SK-N-SH (cell line): ENCODE measurements at places on chromosomes 16 and 17. TPM values are rescaled to one million over a fixed set of nuclear protein-coding genes. Genes with fewer than 3 reads are reported as not detected.

VAT1L gene
- polyA plus RNA-seq = 52.5 and 62.2 TPM in 2 replicates

MT4 gene
- polyA plus RNA-seq = not detected in 2 replicates

PERCC1 gene
- not detected in 2 replicates for polyA plus RNA-seq

SRL gene
- not detected in 2 replicates for polyA plus RNA-seq

TBC1D3K gene
- not detected in 2 replicates for polyA plus RNA-seq

ACTG1 gene
- 3,367 and 7,871 TPM in 2 replicates for polyA plus RNA-seq

KRTAP2-2 gene
- not detected in 2 replicates for polyA plus RNA-seq

MYH1 gene
- 0.03 and 0.06 TPM in 2 replicates for polyA plus RNA-seq

CRYBA1 gene
- polyA plus RNA-seq = not detected in 2 replicates

NUP88 gene
- 54.1 and 62.4 TPM in 2 replicates for polyA plus RNA-seq

KRT23 gene
- not detected in 2 replicates for polyA plus RNA-seq

ARL16 gene
- polyA plus RNA-seq = 148 and 166 TPM in 2 replicates

GGT6 gene
- not detected in 2 replicates for polyA plus RNA-seq

BCL6B gene
- 0.02 TPM in 1 of 2 replicates, not detected in the other for polyA plus RNA-seq

KCNH4 gene
- 0.46 and 0.57 TPM in 2 replicates for polyA plus RNA-seq

CPNE7 gene
- polyA plus RNA-seq = 3.9 and 4.0 TPM in 2 replicates

DPEP2NB gene
- polyA plus RNA-seq = not detected in 2 replicates

NTN1 gene
- 0.03 and 0.05 TPM in 2 replicates for polyA plus RNA-seq

PRSS8 gene
- polyA plus RNA-seq = 0.05 and 0.07 TPM in 2 replicates

TEKT1 gene
- not detected in 2 replicates for polyA plus RNA-seq

NOXO1 gene
- 0.19 and 0.21 TPM in 2 replicates for polyA plus RNA-seq

FZD2 gene
- 28.9 and 35.1 TPM in 2 replicates for polyA plus RNA-seq

AATK gene
- polyA plus RNA-seq = 0.19 and 0.51 TPM in 2 replicates

STXBP4 gene
- 2.8 and 3.9 TPM in 2 replicates for polyA plus RNA-seq

GRIN2A gene
- polyA plus RNA-seq = not detected in 2 replicates

RAMP2 gene
- 2.5 and 3.0 TPM in 2 replicates for polyA plus RNA-seq

ZPBP2 gene
- polyA plus RNA-seq = not detected in 2 replicates

CAPNS2 gene
- polyA plus RNA-seq = 0.13 and 0.24 TPM in 2 replicates

CD7 gene
- 0.07 TPM in 1 of 2 replicates, not detected in the other for polyA plus RNA-seq

KRT24 gene
- polyA plus RNA-seq = not detected in 2 replicates

SERPINF2 gene
- 0.16 and 0.26 TPM in 2 replicates for polyA plus RNA-seq

KRTAP9-1 gene
- polyA plus RNA-seq = not detected in 2 replicates

SDR42E2 gene
- polyA plus RNA-seq = not detected in 2 replicates

FN3K gene
- polyA plus RNA-seq = 4.3 and 9.9 TPM in 2 replicates

MT1A gene
- 3.5 and 5.4 TPM in 2 replicates for polyA plus RNA-seq

IGSF6 gene
- not detected in 2 replicates for polyA plus RNA-seq

TSPAN10 gene
- 4.7 and 6.0 TPM in 2 replicates for polyA plus RNA-seq

GNAO1 gene
- polyA plus RNA-seq = 0.15 and 0.30 TPM in 2 replicates

SYT17 gene
- 0.21 and 0.39 TPM in 2 replicates for polyA plus RNA-seq

IL17C gene
- polyA plus RNA-seq = 0.07 TPM in 1 of 2 replicates, not detected in the other

KRTAP1-1 gene
- not detected in 2 replicates for polyA plus RNA-seq

NUPR1 gene
- polyA plus RNA-seq = 0.61 and 1.1 TPM in 2 replicates

ZFP3 gene
- 1.5 and 2.3 TPM in 2 replicates for polyA plus RNA-seq

BAIAP3 gene
- 1.1 and 2.0 TPM in 2 replicates for polyA plus RNA-seq

OR3A3 gene
- not detected in 2 replicates for polyA plus RNA-seq

BLMH gene
- 19.4 and 19.5 TPM in 2 replicates for polyA plus RNA-seq

NEUROD2 gene
- not detected in 2 replicates for polyA plus RNA-seq

TBC1D3E gene
- polyA plus RNA-seq = not detected in 2 replicates

PDILT gene
- not detected in 2 replicates for polyA plus RNA-seq

TPPP3 gene
- 33.5 and 36.2 TPM in 2 replicates for polyA plus RNA-seq

RPAIN gene
- polyA plus RNA-seq = 75.5 and 89.6 TPM in 2 replicates

RCVRN gene
- polyA plus RNA-seq = not detected in 2 replicates

EIF3CL gene
- 153 and 196 TPM in 2 replicates for polyA plus RNA-seq

ABI3 gene
- 2.8 and 4.7 TPM in 2 replicates for polyA plus RNA-seq

FBXW10 gene
- polyA plus RNA-seq = 0.02 and 0.03 TPM in 2 replicates
